ENCODE measurements at places on chromosomes 1 and 21. TPM values are rescaled to one million over a fixed set of nuclear protein-coding genes. Genes with fewer than 3 reads are reported as not detected.

Gene PTP4A2
- total RNA-seq: 157 TPM

Gene C1orf94
- total RNA-seq: not detected

Gene DPM3
- total RNA-seq: 45.6 TPM

Gene LRRC71
- total RNA-seq: not detected

DNA sequence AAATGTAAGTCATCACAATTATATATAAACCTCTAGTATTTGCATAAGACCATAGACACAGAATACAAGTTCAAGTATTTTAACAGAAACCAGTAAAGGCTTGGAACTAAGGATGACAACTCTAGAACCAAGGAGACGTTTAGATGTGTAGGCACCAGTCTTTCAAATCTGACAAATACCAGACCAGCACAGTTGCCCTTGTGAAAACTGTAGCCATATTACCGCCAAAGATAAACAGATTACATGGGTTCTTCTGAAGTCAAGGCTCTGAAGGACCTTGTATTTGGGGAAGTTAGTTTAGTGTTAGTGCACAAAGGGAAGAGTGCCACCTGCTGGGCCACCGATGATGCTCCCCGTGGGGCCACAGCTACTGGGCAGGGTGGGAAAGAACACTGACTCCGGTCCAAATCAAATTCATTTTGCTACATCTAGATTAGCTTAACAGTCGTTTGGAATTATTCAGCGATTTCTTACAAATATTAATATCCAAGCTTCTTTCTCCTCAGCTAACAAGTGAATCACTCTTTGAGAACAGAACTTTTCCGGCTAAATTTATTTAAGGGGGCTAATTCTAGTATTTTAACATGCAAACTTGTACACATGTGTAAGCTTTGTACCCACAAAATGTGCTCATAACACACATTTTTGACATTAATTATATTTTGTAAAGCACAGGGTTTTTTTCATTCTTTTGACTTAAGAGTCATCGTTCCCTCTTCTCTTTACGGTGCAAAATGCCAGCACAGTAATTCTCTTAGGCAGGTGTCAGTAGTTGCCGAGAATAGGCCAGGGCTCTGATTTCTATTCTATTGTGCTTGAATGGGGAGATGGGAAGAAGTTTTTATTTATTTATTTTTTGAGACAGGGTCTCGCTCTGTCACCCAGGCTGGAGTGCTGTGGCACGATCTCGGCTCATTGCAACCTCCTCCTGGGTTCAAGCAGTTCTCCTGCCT is 8.0 kb upstream of the NIBAN1 start:
- H3K4me1 ChIP-seq: peaks cover 5% of the 10 kb centered on the region
- H3K36me3 ChIP-seq: no peaks in the 10 kb centered on the region
- H3K27me3 ChIP-seq: peaks cover 15% of the 10 kb centered on the region

Measured in progenitor cell of endocrine pancreas (in vitro differentiated cells).